ENCODE measurements at places on chromosomes 12 and 14.
A peak's percentile ranks its signal among the peaks of the same experiment; 100 is the strongest.

- DNase-seq: no peak
Observed at GRCh38 chr12:110699591-110700445, 10.9 kb upstream of the HVCN1 start.

DNA sequence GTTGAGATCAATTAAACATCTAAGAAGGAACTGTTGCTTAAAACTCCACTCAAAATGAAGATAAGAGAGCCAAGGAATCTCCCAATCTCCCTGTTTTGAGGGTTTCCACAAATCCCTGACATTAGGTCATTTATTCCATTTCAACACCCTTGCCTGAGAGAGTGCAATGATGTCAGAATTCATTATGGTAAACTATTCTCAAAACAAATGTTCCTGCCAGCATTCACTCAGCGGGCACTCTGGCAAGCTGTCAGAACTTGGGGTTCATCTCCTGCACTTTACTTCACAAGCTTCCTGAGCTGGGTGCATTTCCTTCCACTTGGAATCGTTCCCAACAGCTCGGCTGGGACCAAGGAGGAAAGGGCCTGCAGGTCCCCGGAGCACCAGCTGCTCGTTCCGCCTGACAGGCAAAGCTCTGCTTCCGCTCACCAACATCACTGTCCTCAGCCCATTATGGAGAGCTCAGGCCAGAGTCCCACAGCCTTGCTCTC is 117.8 kb downstream of the TTC7B start:
- no peak for DNase-seq

DNA sequence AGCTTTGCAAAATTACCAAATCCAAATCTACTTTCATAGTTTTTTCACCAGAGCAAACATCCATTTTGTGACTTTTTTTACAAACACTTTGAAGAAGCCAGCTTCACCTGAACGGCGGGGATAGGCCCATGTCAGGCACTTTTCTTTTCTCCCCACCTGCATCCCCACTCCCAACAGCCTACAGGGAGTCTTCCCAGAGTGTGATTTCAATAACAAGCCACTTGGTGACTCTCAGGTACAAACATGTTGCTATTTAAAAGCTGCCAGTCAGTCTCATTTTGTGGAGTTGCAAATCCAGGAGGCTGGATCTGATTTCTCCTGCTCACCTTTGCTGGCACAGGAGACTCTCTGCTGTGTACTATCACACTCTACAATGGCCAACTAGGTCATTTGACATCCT is 285.5 kb downstream of the KCNH5 start:
- DNase-seq: no peak

- DNase-seq: no peak
Observed at GRCh38 chr14:54300881-54301280, 95.9 kb upstream of the CDKN3 start.

GRCh38 chr14:75944607-75945241 is 37.1 kb downstream of the TGFB3 start:
- DNase-seq: no peak

DNA sequence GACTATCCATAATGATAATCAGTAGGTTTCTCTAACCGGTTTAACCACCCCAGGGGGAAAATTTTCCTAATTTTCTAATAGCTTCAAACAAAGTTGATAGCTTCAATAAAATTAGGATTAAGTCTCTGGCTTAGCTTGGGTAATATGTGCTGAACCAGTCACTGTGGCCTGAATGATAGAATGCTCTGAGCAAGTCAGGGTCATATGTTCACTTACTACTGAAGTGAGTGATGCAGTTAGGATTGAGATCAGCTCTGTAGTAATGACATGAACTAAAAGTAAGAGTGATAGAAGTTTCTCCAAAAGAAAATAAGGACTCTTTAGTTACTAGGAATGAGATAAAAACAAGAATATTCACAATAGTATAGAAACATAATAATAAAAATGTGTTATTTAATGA is 32.6 kb downstream of the ETNK1 start:
- DNase-seq: no peak

GRCh38 chr14:32578181-32578580 is 249.1 kb downstream of the AKAP6 start:
- no peak for DNase-seq

DNA sequence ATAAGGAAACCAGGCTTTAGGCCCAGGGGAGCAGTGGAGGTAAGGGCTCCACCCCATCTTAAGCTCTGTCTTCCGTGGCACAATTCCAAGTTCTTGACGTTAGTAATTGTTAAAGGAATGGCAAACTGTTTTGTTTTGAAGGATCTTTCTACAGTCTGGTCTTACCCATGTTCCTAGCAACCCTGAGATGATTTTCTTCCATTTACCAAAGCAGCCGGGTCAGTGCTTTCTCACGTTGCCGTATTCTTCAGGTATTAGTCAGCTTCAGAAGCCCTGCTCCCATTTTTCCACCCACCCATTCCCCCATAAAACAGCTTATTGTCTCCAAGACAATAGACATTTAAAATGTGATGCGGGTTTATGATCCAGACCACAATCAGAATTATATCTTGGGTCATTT is 10.3 kb downstream of the NRIP2 start:
- no peak for DNase-seq

DNA sequence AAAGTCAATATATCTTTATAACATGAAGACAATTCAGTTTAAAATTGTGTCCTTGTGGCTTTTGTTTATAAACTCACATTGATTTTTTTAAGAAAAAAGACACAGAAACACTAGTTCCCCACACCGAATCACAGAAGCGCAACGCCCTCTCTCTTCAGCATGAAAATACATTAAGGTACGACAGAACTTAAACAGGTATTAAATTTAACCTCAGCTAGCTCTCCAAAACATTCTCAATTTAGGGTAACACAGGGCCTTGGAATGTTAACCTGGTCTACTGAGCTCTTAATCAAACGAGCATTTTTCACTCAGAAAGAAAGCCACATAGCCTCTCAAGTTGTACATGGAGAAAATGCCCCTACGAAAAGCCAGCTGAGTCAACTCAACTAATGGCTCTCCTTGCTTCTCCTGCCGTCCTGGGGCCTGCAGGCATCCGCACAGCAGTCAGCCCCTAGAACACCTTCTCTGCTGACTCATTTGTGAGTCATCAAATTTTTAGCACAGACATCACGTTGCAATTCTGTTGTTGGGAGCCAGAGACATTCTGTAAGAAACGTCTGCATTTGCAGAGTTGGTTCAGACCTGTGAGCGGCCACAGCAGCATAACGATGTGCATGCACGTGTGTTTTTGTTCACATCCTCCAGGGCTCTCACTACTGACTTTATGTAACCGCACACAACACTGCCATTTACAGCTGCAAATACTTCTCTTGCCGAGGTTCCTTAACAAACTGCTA is 141.6 kb downstream of the ITPR2 start:
- DNase-seq: peak; percentile 82
